ENCODE measurements at places on chromosomes 3 and 15. TPM values are rescaled to one million over a fixed set of nuclear protein-coding genes. Genes with fewer than 3 reads are reported as not detected.

DNA sequence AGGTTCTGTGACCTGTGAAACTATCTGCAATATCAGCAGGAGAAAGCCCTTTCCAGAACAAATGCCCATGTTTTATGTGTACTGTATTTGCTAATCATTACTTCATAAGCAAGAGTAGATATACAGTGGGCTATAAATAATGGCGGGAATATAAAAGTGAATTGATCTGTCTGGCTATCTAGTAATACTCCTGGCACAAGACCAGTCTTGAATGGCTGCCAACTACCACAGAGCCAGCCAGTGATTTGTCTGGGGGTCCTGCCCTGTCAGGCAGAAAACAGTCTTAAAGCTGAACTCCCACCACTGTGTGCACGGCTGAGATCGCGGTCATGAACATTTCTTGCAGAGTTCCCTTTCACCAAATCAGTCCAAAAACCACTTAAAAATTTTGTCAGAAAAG is 176.3 kb downstream of the MEIS2 start:
- no peak for DNase-seq
- no peaks in the 10 kb centered on the region for H3K36me3 ChIP-seq
- H3K4me3 ChIP-seq: no peak overlapping the region
- H3K27ac ChIP-seq: no peak overlapping the region

Gene HTR3E
- total RNA-seq: not detected

- DNase-seq: no peak
- peaks cover 9% of the 10 kb centered on the region for H3K36me3 ChIP-seq
- no peak overlapping the region for H3K4me3 ChIP-seq
- no peak overlapping the region for H3K27ac ChIP-seq
- H3K27me3 ChIP-seq: no peaks in the 10 kb centered on the region
- H3K4me1 ChIP-seq: no peaks in the 10 kb centered on the region
These were observed 310.5 kb upstream of the TPM1 start for GRCh38 chr15:62732078-62732477.

Gene IRAK2
- 1.1 TPM for total RNA-seq

Gene GPR149
- total RNA-seq: not detected

DNA sequence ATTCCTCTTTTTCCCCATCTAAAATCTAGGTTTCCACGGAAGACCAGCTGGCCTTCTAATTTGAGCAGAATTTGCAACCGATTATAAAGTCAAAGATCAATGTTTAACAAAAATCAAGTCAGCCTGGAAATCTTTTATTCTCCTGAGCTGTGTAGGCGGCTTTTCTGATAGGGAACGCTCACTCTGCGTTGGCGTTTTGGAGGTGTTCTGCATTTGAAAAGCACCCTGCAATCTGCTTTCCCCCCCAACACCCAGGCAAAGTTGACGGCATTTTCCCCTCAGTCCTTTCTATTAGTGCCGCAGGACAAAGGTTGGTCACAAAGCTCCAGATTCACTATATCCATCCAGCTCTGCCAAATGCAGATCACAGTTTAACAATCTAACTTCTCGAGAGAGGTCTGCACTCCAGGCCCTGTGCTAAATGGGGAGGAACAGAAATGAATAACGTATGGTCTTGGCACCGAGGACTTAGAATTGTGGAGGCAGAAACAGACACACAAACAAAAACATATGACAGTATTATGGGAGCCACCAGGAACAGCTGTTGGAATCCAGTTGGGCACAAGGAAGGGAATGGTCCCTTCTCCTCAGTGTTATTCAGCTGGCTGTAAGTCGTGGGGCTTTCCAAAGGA is 50.4 kb upstream of the LARS2 start:
- H3K27me3 ChIP-seq: peaks cover 1% of the 10 kb centered on the region
- no peak overlapping the region for H3K27ac ChIP-seq
- H3K4me1 ChIP-seq: peaks cover 4% of the 10 kb centered on the region
- no peak for DNase-seq

- no peak for DNase-seq
- H3K4me3 ChIP-seq: no peak overlapping the region
- H3K36me3 ChIP-seq: no peaks in the 10 kb centered on the region
- H3K27ac ChIP-seq: no peak overlapping the region
These were observed 79.3 kb downstream of the EEFSEC start for GRCh38 chr3:128232376-128233178.

GRCh38 chr3:96931119-96931862 is 116.9 kb downstream of the EPHA6 start:
- H3K27ac ChIP-seq: no peak overlapping the region
- H3K4me1 ChIP-seq: no peaks in the 10 kb centered on the region
- H3K36me3 ChIP-seq: peaks cover 18% of the 10 kb centered on the region
- H3K27me3 ChIP-seq: peaks cover 5% of the 10 kb centered on the region
- no peak overlapping the region for H3K4me3 ChIP-seq
- no peak for DNase-seq

Gene CMTM7
- 54.4 TPM for total RNA-seq

DNA sequence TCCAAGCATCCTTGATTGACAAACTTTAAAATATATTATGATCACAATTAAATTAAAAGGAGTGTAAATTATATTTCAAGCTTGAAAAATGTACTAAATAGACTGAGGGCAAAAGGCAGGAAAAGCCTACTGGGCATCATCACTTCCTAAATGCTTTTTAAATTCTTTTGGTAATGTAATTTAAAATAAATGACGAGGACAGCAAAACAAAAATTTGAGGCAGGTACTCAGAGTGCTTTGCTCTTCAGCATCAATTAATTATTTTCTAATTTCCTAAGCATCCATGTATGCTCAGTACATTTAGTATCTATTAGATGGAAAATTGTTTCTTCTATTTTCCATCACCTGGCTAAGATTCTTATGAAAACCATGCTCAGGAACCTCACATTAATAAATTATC is 5.2 kb downstream of the CBLB start:
- peaks cover 18% of the 10 kb centered on the region for H3K36me3 ChIP-seq
- DNase-seq: no peak
- H3K4me1 ChIP-seq: peaks cover 38% of the 10 kb centered on the region

Gene RHOV
- 1.4 TPM for total RNA-seq

GRCh38 chr15:78316283-78317083 is 17.1 kb upstream of the SKIC8 start:
- H3K36me3 ChIP-seq: no peaks in the 10 kb centered on the region
- peaks cover 3% of the 10 kb centered on the region for H3K27me3 ChIP-seq
- no peaks in the 10 kb centered on the region for H3K4me1 ChIP-seq
- no peak overlapping the region for H3K27ac ChIP-seq
- no peak overlapping the region for H3K4me3 ChIP-seq
- no peak for DNase-seq

DNA sequence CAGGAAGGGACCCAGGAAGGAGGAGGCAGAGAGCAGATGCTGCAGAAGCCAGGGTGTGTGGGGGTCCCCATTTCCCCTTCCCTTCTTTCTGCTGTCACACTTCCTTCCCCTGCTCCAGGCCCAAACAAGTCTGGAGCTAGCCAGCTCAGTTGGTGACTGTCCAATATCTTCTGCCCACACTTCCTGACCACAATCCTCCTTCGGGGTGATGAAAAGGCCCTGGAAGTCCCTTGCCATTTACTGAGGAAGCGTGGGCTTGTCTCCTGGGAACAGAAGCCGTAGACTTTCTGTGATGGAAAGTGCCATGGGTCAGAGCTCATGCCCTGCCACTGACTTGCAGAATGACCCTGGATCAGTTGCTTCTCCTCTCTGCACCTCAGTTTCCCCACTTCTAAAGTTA is 39.0 kb downstream of the ANAPC13 start:
- H3K36me3 ChIP-seq: no peaks in the 10 kb centered on the region
- peaks cover 13% of the 10 kb centered on the region for H3K4me1 ChIP-seq
- no peaks in the 10 kb centered on the region for H3K27me3 ChIP-seq
- no peak overlapping the region for H3K4me3 ChIP-seq

Gene KCNH8
- total RNA-seq: 1.3 TPM

DNA sequence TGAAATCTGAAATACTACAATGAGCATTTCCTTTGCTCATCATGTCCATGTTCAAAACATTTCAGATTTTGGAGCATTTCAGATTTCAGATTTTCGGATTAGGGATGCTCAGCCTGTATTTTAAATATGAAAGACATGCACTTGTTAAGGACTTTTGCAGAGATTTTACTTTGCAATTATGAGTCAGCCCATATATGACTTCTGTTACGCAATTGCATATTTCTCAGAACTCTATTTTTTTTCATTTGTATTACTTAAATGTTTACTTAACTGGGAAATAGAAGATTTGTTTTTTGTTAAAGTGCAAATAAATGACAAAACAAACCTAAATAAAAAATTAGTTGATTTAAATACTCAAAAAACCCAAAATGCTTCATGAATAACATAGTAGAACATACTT is 376.2 kb downstream of the ZBTB20 start:
- no peak overlapping the region for H3K4me3 ChIP-seq
- H3K36me3 ChIP-seq: peaks cover 4% of the 10 kb centered on the region
- H3K4me1 ChIP-seq: peaks cover 11% of the 10 kb centered on the region

Gene GLDN
- 0.21 TPM for total RNA-seq

Gene SUCNR1
- 0.05 TPM for total RNA-seq

DNA sequence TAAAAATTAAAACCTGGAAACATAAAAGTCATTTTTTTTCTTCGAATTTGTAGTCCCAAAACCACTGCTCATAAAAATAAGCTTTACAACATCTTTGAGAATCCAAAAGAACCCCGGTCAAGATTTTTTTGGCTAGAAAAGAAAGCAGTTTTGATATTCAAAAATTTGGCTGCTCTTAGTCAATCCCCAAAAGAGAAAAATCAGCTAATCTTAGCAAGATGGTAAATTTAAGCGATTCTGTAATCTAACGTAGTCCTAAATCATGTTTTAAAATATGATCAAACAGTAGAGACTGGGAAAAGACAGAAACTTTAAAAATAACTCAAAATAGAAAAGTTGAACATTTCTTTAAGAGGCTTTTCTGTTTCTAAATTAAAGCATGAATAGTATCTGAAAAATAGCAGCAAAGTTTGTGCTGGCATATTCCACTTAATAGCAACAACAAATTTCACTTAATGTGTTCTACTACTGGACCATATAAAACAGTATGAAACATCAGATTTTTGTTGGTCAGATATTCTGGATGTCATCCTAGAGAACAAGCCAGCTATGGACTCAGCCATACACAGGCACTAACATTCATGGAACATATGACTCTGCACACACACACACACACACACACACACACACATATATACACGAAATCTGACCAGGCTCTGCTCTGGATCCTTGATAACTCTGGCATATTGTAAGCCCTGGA is 19.1 kb upstream of the NR2F2 start:
- no peaks in the 10 kb centered on the region for H3K36me3 ChIP-seq
- no peaks in the 10 kb centered on the region for H3K4me1 ChIP-seq
- H3K27ac ChIP-seq: no peak overlapping the region
- no peaks in the 10 kb centered on the region for H3K27me3 ChIP-seq

GRCh38 chr3:64595253-64595694 is 92.5 kb downstream of the ADAMTS9 start:
- H3K27ac ChIP-seq: no peak overlapping the region
- H3K4me1 ChIP-seq: peaks cover 14% of the 10 kb centered on the region
- peak overlapping the region; percentile 9 for H3K4me3 ChIP-seq
- DNase-seq: no peak

Gene SAMMSON
- total RNA-seq: not detected

Gene MST1
- 22.0 TPM for total RNA-seq

DNA sequence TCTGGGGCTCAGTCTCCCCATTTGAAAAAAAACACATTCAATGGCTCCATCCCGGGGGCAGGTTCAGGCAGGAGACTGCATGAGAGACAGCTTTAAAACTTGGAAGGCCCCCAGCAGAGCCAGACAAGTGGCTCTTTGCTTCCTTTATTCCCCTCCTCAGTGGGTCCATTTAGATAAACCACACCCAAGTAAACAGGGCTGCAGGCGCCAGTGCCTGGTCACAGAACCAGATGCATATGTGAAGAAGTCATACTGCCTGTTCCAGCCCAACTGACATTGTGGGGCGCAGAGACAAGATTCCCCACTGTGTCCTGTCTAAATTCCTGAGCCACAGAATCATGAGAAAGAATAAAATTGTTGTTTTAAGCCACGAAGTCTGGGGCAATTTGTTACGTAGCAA is 9.0 kb downstream of the FBN1 start:
- H3K4me3 ChIP-seq: no peak overlapping the region
- H3K27ac ChIP-seq: no peak overlapping the region
- H3K36me3 ChIP-seq: peaks cover 5% of the 10 kb centered on the region
- H3K27me3 ChIP-seq: peaks cover 2% of the 10 kb centered on the region

DNA sequence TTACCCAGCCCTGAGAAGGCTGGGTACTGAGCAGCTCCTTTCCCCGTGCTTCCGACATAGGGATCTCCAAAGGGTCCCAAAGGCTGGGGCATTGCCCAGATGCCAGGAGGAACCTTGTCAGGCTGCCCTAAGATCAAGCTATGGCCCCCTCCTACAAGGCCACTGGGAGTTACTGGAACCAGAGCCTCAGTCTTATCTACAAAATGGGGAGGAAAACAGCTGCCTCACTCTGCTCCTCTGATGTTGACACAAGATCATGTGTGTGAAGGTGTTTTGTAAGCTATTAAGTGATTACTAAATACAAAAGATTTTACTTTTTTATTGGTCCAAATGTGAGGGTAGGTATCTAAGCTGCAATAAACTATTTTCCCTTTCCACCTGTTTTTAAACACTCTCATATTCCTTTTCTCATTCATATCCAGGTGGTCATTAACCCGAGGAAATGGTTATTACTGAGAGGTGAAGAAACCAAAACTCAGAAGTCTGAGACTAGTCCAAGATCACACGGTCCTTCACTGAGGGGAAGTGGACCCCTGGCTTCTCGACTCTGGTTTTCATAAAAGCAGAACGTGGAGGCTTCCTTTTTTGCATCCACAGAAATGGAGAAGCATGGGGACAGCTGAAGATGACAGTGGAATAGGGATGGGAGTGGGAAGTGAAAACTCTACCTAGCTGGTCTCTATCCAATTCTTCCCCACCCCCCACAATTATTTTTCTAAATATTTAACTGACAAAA is 1.7 kb downstream of the ARPIN start:
- peaks cover 15% of the 10 kb centered on the region for H3K4me1 ChIP-seq
- no peak for DNase-seq
- H3K27me3 ChIP-seq: no peaks in the 10 kb centered on the region
- H3K36me3 ChIP-seq: peaks cover 6% of the 10 kb centered on the region
- peak overlapping the region; percentile 70 for H3K4me3 ChIP-seq

Gene SH2D7
- not detected for total RNA-seq

GRCh38 chr3:187211532-187212195 is 14.4 kb downstream of the RTP1 start:
- no peak overlapping the region for H3K4me3 ChIP-seq
- H3K36me3 ChIP-seq: no peaks in the 10 kb centered on the region
- H3K4me1 ChIP-seq: no peaks in the 10 kb centered on the region
- H3K27me3 ChIP-seq: peaks cover 3% of the 10 kb centered on the region

GRCh38 chr3:55198554-55198953 is 270.7 kb upstream of the LRTM1 start:
- H3K27me3 ChIP-seq: no peaks in the 10 kb centered on the region
- no peak overlapping the region for H3K27ac ChIP-seq
- no peaks in the 10 kb centered on the region for H3K36me3 ChIP-seq

Gene IGF1R
- total RNA-seq: 131 TPM

Gene ANKRD34C
- total RNA-seq: not detected

Gene PLCB2
- total RNA-seq: 71.3 TPM

DNA sequence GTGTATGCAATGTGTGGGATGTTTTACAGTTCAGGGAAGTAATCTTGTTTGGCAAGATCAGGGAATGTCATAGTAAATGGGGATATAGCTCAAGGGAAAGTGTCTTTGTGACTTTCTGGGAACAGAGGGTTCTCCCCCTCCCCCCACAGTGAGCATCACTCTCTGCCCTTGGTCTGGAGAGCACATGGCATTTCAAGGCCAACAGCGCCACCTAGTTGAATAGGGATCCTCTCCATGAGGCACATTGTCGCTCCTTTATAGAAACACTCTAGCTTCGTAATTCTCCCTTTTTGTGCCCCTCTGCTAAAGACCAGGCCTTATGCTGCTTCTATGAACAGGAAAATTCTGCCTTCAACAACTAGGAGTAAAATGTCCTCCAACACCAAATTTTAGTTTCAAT is 37.1 kb upstream of the ARNT2 start:
- H3K4me1 ChIP-seq: no peaks in the 10 kb centered on the region
- peaks cover 5% of the 10 kb centered on the region for H3K36me3 ChIP-seq
- no peak overlapping the region for H3K4me3 ChIP-seq
- no peaks in the 10 kb centered on the region for H3K27me3 ChIP-seq
- no peak overlapping the region for H3K27ac ChIP-seq
- DNase-seq: no peak

All from endothelial cell (in vitro differentiated cells).